ENCODE measurements at places on chromosomes 12 and 14.
A peak's percentile ranks its signal among the peaks of the same experiment; 100 is the strongest.

DNA sequence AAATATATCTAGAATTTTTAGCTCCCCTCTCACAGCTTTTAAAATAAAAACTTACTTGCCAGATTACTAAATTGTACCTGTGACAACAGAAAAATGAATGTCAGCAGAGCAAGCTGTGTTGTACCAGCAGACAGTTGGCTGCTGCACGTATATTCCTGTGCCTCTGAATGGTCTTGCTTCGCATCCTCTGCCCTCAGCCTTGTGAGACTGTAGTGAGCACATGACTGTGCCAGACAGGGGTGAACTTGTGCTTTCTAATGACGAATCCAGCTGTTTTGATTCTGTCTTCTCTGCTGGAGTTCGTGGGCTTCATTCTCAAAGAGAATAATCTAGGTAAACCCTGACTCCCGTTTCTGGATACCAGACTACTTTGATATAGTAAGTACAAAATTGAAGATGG, 58.3 kb upstream of the FRMD6 start:
- DNase-seq, result peak; percentile 72

GRCh38 chr12:16949371-16949770, 343.4 kb upstream of the LMO3 start:
- DNase-seq, result peak; percentile 31

GRCh38 chr12:131381716-131382430, 329.0 kb upstream of the SFSWAP start:
- DNase-seq, result no peak

- DNase-seq, result peak; percentile 22
These were observed 3.1 kb upstream of the HPD start for GRCh38 chr12:121861636-121862254.

- DNase-seq, result no peak
These were observed 10.2 kb upstream of the OR11G2 start for GRCh38 chr14:20180486-20180885.

DNA sequence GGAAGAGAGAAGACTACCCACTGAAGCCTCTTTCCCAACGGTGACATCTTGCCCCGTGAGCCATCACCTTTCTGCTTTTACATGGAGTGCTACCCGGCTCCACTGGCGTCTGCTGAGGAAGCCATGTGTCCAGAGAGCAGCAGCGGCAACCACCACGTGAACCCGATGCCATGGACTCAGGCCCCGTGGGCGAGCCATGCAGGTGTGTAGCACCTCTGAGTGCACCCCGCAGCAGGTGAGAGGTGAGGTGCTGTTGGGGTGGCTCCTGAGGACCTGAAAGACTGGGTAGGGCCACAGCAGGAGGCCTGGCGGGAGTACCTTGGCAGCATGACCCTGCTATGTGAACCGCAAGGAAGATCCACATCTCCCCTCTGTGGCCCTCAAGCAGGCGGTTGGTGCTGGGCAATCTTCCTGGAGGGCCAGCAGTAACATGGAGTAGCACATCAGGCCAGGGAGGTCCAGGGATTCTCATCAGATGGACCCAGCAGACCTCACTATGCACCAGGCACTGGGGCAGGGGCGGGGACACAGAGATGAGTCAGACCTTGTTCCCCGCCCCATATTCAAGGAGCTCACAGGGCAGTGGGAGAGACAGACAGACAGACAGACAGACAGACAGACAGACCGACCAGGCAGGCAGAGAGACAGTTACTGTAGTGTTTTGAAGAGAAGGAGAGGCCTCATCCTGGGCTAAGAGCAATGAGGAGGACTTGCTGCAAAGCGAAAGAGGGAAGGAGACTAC, 129.6 kb downstream of the PAPOLA start:
- DNase-seq, result no peak

DNA sequence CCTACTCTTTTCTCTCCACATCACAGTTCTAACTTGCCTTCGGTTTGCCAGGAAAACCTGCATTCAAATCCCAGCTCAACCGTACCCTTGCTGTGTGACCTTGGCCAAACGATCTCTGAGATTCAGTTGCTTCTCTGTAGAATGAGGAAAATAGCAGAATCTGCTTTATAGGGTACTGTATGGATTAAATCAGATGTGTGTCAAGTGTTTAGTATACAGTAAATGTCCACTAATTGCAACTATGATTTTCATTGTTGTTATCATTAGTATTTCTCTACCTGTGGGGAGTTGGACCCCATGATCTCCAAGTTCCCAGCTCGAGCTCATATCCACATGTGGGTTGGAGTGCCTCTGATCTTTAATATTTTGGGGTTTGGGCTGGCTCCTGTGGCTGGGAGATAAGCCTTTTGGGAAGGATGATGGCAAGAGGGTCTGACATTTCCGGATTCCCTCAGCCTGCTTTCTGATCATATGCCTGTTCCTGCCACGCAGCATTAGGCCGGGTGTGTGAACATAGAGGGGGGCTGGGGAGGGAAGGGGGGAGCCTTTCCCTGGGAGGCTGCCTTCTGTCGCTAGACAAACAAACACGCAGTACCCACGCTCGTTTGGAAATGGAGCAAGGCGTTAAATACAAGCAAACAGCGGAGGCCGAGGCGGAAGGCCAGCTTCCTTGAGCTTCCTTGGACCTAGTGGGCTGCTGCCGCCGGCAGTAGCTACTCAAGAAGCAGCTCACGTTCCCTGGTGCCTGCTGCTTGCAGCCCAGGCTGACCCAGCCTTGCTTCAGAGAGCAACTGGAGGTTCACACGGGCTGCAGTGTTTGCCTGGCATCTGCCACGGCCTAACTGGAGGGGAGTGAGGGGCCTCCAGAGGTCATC, 213.5 kb upstream of the LHX5 start:
- peak; percentile 67 for DNase-seq

- DNase-seq, result no peak
These were observed 41.2 kb upstream of the TSPAN11 start for GRCh38 chr12:30885321-30885720.

DNA sequence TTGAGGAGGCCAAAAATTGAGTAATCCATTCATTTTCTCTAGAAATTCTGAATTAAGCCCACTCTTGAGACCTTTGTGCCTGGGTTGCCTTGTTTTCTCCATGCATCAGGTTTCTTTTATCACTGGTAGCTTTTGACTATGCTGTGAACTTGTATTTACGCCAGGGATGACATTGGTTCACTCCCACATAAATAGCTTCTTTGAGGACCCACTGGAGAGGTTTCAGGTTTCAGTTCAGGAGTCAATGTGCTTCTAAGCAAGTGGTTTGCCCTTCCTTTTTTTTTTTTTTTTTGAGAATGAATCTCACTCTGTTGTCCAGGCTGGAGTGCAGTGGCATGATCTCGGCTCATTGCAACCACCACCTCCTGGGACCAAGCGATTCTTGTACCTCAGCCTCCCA, 10.2 kb upstream of the SLC17A8 start:
- DNase-seq, result peak; percentile 55

DNA sequence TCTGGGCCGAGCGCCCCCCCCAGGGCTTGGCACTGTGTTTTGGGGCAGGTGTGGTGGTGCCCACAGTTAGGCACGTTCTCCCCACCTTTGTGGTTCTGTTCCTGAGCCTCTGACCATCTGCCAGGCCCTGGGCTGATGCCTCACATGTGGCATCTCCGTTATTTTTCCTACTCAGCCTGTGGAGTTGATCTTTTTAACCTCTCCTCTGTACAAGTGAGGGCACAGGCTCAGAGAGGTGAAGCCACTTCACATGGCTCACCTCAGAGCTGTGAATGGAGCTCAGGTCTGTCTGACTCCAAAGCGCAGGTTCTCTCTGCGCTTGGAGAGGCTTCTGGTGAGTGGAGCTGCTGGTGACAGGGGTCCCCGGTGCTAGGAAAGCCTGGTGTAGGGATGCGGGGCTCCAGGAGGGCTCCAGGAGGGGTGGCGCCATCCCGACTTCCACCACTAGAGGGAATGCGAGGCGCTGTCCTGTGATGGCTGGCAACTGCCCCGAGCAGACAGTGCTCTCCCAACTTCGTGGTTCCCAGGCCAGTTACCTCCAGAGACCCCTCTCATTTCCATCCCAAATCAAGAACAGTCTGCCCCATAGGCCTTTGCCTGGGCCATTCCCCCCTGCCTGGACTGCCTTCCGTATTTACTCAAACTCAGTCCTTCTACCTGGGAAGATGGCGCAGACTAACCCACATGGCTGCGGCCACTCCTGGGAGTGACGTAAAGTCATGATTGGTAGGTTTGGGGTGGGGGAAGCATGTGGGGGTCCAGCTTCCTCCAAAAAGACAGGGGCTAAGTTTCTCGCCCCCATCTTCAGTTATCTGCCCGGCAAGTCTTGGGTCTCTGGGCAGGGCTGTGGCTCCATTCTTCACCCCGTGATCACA, 9.9 kb downstream of the BCL7A start:
- peak; percentile 49 for DNase-seq

GRCh38 chr14:32405856-32406255, 76.8 kb downstream of the AKAP6 start:
- no peak for DNase-seq

GRCh38 chr12:132296063-132296462, 33.3 kb downstream of the GALNT9 start:
- no peak for DNase-seq

GRCh38 chr14:29462321-29462720, 465.3 kb downstream of the PRKD1 start:
- DNase-seq, result peak; percentile 100

- DNase-seq, result no peak
These were observed 61.8 kb downstream of the LRRK2 start for GRCh38 chr12:40286583-40286982.

GRCh38 chr14:69039288-69039628, 60.2 kb upstream of the ACTN1 start:
- peak; percentile 28 for DNase-seq

GRCh38 chr12:120039711-120040110, 50.7 kb downstream of the BICDL1 start:
- no peak for DNase-seq

- no peak for DNase-seq
These were observed 14.9 kb upstream of the NFKBIA start for GRCh38 chr14:35419429-35419841.

DNA sequence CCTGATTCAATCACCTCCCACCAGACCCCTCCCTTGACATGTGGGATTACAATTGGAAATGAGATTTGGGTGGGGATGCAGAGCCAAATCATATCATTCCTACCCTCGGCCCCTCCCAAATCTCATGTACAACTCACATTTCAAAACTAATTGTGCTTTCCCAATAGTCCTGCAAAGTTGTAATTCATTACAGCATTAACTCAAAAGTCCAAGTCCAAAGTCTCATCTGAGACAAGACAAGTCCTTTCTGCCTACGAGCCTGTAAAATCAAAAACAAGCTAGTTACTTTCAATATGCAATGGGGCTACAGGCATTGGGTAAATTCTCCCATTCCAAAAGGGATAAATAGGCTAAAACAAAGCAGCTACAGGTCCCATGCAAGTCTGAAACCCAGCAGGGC, 634.6 kb downstream of the SLC6A15 start:
- DNase-seq, result no peak

Measured in NCI-H69 (cell line).